Mesenteric fat pad (tissue), 1 donor: ENCODE measurements at places on chromosomes 1 and 21. TPM values are rescaled to one million over a fixed set of nuclear protein-coding genes. Genes with fewer than 3 reads are reported as not detected.

GRCh38 chr1:183570451-183570850 is 19.8 kb downstream of the NCF2 start:
- DNase-seq, result no peak

Gene SH2D5
- total RNA-seq, result 0.22 TPM

Gene LRRC38
- total RNA-seq, result not detected

Gene LUZP1
- total RNA-seq, result 48.6 TPM

GRCh38 chr1:201098992-201099677 is 13.1 kb downstream of the CACNA1S start:
- no peak for DNase-seq

DNA sequence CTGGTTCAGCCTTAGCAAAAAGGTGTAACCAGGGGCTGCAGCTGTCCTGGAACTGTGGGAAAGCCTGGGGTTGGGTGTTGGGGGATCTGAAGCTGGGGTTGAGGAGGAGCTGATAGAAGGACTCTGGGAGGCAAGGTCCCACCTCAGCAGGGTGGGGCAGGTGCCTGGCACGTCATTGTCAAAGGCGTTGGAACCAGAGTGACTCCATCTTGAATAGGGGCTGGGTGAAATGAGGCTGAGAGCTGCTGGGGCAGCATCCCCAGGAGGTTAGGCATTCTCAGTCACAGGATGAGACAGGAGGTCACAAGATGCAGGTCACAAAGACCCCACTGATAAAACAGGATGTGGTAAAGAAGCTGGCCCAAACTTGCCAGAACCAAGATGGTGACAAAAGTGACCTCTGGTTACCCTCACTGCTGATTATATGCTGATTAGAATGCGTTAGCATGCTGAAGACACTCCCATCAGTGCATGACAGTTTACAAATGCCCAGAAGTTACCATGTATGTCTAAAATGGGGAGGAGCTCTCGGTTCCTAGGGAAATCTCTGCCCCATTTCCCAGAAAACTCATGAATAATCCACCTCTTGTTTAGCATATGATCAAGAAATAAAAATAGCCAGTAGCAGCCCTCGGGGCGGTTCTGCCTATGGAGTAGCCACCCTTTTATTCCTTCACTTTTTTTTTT is 85.4 kb downstream of the IER5 start:
- DNase-seq, result peak; percentile 59

Gene C1orf94
- total RNA-seq, result not detected

DNA sequence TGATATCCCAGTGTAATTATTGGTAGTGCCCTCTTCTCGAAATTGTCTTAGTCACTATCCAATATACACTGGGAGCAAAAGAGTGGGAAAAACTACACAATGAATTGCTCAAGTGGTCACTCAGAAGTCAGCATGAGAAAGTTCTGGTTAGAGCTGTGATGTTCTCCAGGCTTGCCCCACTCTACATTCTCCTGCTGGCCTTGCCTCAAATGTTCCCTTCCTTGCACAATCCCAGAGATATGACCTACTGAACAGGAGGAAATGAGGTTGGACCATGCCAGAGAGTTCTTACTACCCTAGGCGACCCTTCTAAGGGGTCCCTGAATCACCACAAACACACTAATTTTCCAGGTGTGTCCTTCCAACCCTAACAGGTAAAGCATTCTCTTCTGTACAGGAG is 40.8 kb downstream of the GLUL start:
- DNase-seq, result no peak

Gene GBP7
- total RNA-seq, result not detected

Gene DNAJB4
- total RNA-seq, result 25.2 TPM

Gene TRIM67
- total RNA-seq, result 0.22 TPM

DNA sequence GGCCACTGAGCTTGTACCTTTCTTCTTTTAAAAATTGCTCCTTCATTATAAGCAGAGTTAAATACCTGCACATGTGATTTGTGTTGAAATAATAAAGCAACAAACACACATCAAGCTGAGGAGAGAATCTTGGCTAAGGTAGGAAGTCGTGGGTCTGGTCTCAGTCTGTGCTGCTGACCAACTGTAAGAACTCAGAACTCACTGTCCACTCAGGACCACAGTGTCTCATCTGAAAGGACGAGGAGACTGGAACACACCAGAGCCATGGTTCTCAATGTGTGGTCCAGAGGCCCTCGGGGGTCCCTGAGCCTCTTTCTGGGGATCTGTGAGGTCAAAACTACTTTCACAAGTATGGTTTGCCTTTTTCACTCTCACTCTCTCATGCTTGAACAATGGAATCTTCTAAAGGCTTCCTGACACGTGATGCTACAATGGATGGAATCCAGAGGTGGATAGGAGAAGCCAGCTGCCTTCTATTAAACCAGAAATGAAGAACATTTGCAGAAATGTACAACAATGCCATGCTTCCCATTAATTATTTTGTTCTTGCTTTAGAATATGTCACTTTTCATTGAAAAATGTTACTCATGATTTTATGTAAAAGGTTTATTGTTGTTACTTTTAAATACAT is 17.3 kb upstream of the ETS2 start:
- no peak for DNase-seq

DNA sequence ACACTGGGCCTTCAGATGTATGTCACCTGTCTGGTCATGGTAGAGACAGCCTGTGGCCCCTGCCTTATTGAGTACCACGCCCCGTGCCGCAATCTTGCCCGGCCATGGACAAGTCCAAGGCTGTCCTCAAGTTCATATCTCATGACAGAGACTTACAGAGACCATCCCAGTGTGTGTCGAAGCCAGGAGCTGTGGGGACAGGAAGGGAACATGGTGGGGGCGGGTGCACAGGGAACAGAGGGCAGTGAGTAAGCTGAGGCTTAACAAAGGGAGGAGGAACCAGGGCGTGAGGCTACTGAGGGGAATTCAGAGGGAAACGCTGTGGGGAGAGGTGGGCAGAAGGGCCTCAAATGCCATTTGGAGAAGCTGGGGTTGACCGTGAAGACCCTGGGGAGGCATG is 75.8 kb downstream of the ALPL start:
- no peak for DNase-seq

Gene PRR9
- not detected for total RNA-seq

Gene ZYG11A
- 0.06 TPM for total RNA-seq

DNA sequence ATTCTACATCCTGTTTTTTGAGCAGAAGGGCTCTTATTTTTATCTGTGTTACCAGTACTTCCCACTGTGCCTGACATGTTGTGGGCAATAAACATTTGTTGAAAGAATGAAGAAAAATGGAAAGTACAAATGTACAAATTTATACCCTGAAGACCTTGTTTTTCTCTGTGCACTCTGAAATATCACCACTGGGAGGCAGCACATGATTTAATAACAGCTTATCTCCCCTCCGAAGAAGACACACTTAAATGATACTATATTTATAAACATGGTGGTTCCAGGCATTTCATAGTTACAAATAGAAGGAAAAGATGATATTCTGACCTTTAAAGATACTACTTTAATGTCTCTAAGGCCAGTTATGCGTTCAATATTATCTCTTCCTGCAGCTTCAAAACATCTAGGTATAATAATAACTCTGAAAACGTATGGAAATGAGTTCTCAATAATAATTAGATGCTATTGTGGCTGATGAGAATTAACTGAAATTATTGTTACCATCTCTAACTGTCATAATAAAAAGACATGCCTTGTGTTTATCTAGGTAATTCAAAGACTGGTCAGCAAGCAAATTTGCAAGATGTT is 12.8 kb downstream of the DYNLT5 start:
- DNase-seq, result no peak

GRCh38 chr1:157963713-157964112 is 29.7 kb upstream of the KIRREL1 start:
- no peak for DNase-seq

- DNase-seq, result no peak
Observed at GRCh38 chr1:32349211-32349708, 13.0 kb downstream of the FAM229A start.

DNA sequence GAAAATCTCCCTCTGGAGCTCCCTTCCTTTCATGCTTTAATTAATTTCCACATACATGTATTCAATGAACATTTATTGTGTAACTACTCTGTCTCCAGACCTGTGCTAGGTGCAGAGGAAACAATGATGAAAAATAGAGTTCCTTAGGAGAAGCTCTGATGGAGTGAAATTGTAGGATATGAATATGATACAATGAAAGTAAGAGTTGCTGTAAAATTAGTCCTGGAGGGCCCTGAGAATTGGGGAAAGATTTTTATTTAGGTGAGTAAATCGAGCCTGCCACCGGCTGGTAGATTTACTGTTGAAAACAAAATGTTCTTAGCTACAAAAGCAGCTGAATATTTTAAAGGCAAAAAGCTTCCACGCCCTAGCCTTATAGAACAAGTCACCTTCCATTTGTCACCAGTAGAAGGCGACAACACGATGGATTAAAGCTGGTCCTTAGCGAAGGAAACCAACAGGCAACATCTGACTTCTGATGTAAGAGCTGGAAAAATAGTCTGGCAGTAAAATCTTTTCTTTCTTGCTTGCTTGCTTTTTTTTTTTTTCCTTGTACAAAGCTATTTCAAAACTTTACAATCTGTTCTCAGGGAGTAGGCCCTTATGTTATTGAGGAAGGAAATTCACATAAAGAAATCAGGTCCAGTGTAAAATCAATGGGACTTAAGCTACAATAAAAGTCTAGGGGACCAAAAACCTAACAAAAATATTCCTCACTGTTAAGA is 82.0 kb upstream of the ROR1 start:
- DNase-seq, result no peak

GRCh38 chr1:245874942-245875580 is 632.0 kb downstream of the SMYD3 start:
- no peak for DNase-seq

DNA sequence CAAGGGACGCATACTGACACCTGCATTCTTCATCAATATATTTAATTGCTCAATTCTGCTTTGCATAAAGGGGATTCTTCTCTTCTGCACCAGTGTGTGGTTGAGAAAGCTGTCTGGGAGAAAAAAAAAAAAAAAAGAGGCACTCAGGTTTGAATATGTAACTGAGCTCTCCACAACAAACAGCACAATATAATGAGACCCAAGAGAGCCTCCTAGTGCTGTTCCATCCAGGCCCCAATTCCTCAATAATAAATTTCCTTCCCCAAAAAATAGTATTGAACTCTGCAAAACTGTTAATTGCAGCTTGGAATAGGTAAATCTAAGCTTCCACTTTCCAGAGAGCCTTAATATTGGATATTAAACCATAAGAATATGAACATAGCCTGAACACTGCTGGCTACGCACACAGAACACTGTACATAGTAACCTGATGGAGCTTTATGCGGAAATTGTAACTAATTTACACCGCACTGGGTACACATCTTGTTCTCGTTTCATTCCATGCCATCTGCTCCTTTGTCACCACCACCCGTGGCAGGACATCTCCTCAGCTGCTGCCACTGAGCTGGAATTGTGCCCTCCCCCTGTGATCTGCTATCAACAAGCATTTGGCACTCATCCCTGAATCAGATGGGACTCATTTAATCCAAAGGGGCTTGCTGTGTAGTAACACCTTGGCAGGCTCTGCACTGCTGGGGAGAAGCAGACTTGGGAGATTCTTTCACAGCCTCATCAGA is 272.0 kb downstream of the HHIPL2 start:
- DNase-seq, result no peak

Gene GLRX2
- total RNA-seq, result 33.3 TPM

Gene CELA3B
- 0.90 TPM for total RNA-seq

GRCh38 chr1:96416111-96416595 is 305.4 kb upstream of the PTBP2 start:
- DNase-seq, result no peak

Gene SPRR2G
- not detected for total RNA-seq

GRCh38 chr1:12012560-12013316 is 6.6 kb upstream of the MIIP start:
- DNase-seq, result no peak

Gene AKR7A3
- 1.0 TPM for total RNA-seq

DNA sequence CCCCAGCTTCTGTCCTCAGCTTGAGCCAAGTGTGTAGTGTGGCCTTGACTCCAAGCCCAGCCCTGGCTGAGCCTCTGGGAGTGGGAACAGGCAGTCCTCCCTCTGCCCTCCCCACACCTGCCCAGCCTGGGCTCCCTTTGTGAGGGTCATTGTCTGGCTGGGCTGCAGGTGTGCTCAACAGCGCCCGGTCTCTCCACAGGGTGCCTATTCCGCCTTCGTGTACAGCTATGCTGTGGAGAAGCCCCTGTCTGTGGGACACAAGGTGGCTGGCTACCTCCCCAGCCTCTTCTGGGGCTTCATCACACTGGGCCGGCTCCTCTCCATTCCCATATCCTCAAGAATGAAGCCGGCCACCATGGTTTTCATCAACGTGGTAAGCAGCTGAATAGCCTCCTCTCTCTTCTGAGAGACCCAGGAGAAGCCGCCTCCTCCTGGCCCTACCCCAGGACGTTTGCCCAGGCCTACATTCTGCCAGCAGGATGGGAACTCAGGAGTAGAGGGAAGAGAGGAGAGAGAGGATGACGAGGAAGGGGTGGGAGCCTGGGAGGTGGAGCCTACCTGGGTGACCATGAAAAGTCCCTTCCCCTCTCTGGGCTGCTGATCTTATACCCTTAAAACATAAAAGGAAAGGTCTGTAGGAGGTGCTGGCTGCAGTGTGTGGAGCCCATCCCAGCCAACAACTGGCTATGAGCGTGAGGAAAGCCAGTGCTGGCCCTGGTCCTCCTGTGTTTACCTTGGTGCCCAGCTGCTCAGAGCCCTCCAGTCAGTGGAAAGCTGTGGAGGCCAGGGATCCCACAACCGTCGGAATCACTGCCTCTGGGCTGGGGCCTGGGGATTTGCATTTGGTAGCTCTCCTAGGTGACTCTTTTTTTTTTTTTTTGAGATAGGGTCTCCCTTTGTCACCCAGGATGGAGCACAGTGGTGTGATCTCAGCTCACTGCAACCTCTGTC is 45.7 kb downstream of the ELK4 start:
- DNase-seq, result peak; percentile 68

- DNase-seq, result no peak
Observed at GRCh38 chr1:156652131-156652991, 10.4 kb downstream of the BCAN start.

DNA sequence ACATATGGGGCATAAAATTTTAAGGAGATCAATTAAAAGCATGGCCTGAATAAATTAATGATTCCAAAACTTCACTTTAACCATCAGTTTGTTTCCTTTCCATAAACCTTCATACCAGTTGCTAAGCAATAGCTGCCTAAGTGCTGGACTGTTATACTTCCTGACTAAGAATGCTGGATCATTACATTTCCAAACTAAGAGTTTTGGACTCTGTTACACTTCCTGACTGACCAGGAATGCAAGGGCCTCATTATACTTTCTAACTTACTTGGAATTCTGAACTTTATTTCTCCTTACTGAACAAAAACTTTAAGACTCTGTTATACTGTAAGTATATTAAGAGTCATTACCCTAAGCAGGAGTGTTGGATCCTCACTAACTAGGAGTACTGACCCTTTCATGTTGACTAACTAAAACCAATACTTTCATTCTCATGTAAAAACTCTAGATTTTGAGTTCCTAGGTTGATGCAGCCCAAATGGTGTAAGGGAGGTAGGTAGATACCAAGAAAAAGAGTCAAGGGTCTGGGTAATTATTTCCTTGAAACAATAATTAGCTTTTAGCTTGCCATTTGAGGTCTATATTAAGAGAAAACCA is 118.2 kb downstream of the FAF1 start:
- DNase-seq, result no peak

GRCh38 chr1:110208916-110209645 is 1.0 kb upstream of the KCNC4 start:
- DNase-seq, result no peak

- no peak for DNase-seq
Observed at GRCh38 chr1:218823291-218823900, 350.3 kb upstream of the LYPLAL1 start.

Gene CFHR4
- total RNA-seq, result not detected

Gene CYYR1
- 26.0 TPM for total RNA-seq
